B cell (primary cell): ENCODE measurements at places on chromosomes 3 and 15. TPM values are rescaled to one million over a fixed set of nuclear protein-coding genes. Genes with fewer than 3 reads are reported as not detected.

GRCh38 chr15:39399600-39399999, 181.3 kb upstream of the THBS1 start:
- no peak for DNase-seq

GOLGA8T gene
- 0.71 TPM in 1 of 2 replicates, not detected in the other for total RNA-seq

DNA sequence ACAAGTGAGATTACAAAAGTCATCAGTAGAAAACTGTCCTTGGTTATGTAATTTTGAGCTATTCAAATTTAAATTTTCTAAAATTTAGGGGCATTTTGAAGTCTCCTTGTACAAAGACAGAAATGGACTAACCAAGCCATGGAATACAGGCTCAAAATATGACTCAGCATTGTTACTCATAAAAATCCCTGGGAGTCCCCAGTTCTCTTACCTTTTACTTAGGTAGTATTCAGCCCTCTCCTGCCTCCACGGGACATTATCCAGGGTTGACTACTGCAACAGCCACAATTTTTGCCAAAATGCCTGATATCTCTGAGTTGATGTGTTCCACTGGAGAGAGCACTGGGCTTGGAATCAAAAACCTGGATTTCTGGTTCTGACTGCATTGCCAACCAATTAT, 25.0 kb downstream of the CLDN18 start:
- no peak for DNase-seq

- no peak for DNase-seq
Measured at GRCh38 chr15:69068157-69068556, 53.7 kb downstream of the NOX5 start.

CCDC191 gene
- 47.9 and 52.5 TPM in 2 replicates for total RNA-seq

ROPN1B gene
- not detected in 2 replicates for total RNA-seq

DNA sequence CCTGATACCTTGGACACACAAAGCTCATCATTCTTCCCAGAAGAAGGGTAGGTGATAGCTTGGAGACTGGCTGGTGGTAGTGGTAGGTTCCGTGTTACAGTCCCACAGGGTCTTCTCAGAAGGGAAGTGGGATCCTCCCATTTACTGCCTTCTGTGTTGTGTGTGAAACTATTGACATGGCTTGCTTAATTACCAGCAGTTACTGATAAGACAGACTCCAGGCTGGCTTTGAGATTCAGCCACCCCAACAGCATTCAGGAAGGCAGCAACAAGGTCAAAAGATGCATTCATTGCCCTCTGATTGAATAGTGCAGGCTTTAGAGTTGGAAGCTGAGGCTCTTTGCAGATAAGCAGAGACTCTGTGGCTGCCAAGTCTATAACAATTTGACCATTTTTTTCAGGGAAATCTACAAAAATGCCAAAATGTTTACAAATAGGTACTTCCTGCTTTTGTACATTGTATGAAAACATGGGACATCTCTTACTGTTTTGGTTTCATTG, 7.7 kb downstream of the ARNT2 start:
- no peak for DNase-seq

TEX55 gene
- not detected in 2 replicates for total RNA-seq

DNA sequence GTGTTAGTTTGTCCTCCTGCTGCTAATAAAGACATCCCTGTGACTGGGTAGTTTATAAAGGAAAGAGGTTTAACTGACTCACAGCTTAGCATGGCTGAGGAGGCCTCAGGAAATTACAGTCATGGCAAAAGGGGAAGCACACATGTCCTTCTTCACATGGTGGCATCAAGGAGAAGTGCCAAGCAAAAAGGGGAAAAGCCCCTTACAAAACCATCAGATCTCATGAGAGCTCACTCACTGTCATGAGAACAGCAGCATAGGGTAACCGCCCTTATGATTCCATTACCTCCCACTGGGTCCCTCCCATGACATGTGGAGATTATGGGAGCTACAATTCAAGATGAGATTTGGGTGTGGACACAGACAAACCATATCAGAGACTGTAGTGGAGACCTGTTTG, 27.0 kb downstream of the TM2D3 start:
- DNase-seq = no peak

DNA sequence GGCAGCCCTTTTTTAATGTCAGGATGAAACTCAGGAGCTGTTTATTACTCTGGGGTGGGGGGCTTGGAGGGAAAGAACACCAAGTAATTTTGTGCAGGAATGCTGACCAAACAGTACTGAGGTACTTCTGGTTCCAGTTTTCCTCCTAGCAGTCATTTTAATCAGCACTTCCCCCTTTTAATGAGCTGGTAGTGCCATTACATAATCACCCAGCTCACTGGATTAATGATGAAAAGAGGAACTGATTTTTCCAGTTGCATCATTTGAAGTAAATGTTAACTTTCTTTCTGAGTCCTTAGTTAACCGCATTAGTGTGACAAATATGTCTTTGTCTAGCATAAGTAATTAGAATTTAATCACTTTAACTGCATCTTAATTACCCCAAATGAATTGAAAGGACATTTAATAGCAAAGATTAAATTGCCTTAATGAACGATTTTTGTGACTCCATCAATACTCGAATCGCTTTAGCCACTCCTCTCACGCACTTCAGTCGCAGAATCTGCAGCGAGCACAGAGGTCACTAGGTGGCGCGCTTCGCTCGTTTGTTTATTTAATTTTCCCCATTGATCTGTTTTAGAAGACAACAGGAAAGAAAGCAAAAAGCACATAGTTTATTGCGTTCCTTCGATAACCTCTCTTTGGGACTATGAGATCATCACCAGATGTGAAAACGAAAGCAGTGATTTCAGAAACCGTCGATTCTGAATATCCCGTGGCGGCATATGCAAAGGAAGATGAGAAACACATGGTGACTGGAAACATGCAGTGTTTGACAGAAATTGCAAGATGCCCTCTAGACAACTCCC, 9.8 kb downstream of the ONECUT1 start:
- peak; percentile 86 for DNase-seq

GRCh38 chr3:102053375-102053989, 204.2 kb downstream of the NFKBIZ start:
- no peak for DNase-seq

SMCO1 gene
- total RNA-seq = not detected in 2 replicates

GRCh38 chr15:47485419-47485818, 231.9 kb upstream of the SEMA6D start:
- no peak for DNase-seq

- DNase-seq = no peak
Measured at GRCh38 chr15:31270767-31271166, 55.9 kb upstream of the KLF13 start.

IGSF11 gene
- not detected in 2 replicates for total RNA-seq

DNA sequence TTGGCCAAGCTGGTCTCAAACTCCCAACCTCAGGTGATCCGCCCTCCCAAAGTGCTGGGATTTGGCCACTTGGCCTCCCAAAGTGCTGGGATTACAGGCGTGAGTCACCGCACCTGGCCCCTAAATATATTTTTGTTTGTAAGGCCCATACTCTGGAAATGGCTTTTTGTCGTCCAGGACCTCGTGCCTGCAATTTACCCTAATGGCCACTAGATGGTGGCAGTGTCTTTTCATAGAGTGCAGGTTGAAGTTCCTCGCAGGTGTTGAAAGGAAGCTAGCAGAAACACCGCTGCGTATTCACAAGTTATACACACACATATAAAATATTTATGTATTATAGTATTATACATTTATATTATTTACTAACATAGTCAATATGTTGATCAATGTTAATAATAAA, 97.2 kb downstream of the LRTM1 start:
- DNase-seq = no peak

GRCh38 chr3:83738202-83738601, 1220.6 kb upstream of the CADM2 start:
- DNase-seq = no peak

GRCh38 chr15:39056357-39056756, 491.7 kb upstream of the RASGRP1 start:
- no peak for DNase-seq

GRCh38 chr15:58206151-58206550, 68.0 kb downstream of the AQP9 start:
- no peak for DNase-seq

DNA sequence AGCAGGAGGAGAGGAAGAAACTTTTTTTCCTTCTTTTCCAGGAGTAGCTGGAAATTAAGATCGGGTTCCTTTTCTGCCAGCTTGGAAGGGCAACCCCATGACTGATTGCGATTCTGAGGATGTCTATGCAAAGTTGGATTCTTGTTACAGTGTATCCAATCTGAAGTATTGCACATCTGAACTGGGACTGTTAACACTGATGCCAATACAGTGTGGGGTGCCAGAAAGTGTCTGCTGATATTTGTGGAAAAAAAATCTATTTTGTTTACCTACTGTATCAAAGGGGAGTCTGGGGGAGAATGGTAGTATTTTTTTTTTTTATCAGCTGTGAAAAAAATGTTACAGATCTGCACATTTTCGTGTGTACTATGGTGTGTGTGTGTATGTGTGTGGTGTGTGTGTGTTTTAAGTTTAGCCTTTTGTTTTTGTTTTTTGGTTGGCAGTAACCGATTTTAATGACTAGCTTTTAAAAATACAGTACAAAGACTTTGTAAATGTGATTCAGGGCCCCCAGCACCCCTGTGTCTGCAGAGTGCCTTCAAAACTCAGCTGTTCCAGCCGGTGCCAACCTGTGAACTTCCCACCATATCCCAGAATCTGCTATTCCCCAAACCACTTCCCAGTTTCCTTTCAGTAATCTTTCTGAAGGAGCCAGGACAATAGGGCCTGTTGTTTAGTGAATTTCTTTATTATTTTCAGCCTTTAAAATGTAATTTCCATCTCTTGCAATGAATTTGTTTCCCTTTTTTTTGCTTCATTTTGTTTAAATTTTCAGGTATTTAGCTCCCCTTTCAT, 1.9 kb downstream of the RAP2B start:
- DNase-seq = peak; percentile 9

DNAJA4 gene
- 16.9 and 20.0 TPM in 2 replicates for total RNA-seq

DNA sequence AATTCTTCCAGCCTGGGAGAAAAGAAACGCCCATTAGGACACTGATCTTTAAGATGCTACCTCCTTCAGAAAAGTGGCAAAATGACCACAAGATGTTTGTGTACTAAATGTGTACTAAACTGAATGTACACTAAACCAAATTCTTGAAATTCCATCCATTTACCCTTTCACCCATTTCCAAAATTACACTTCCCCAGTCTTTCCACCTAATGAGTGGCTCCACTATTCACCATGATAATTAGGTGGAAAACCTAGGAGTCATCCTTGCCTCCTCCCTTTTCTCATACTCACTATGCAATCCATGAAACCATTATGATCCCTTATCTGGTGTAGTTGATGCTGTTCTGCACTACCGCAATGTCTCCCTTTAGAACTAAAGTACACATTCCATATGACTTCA, 452.1 kb upstream of the THBS1 start:
- DNase-seq = no peak

GRCh38 chr3:128123156-128123537, 465 bp downstream of the RUVBL1 start:
- DNase-seq = peak; percentile 12

- DNase-seq = no peak
Measured at GRCh38 chr15:45326280-45326679, 52.1 kb downstream of the GATM start.

- no peak for DNase-seq
Measured at GRCh38 chr15:85825118-85825517, 30.4 kb upstream of the KLHL25 start.

RAB43 gene
- 14.3 and 15.9 TPM in 2 replicates for total RNA-seq

SPTSSB gene
- total RNA-seq = not detected in 2 replicates

- DNase-seq = peak; percentile 17
Measured at GRCh38 chr3:18512007-18512406, 86.9 kb upstream of the SATB1 start.

GRCh38 chr3:48989796-48990635, at the start of gene P4HTM:
P4HTM (plus strand) TSS chr3:48990241; CDS start chr3:48990257, 16 bp downstream.
- DNase-seq = peak; percentile 74

LRTM1 gene
- not detected in 2 replicates for total RNA-seq

FGF7 gene
- total RNA-seq = 0.10 and 0.12 TPM in 2 replicates
